ENCODE measurements at places on chromosomes 7 and 10.

- no peak for DNase-seq
Observed at GRCh38 chr7:105006367-105007136, 7.5 kb upstream of the KMT2E start.

DNA sequence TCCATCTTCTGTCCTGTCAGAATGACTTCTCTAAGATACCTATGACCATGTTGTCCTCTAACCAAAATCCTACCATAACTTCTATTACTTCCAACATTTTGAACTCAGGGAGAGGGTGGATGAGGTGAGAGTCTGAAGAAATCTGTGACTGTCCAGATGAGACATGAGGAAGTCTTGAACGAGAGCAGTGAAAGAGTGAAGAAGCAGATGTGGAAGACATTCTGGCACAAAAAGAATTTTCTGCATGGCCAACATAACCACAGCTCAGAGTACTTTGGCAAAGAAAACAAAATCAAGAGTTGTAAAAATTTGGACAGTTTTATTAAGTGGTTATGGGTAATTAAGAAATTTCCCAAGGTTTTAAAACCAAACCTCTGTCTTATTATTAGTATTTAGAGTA lies 141.6 kb downstream of the CPEB3 start:
- DNase-seq, result peak; percentile 19

DNA sequence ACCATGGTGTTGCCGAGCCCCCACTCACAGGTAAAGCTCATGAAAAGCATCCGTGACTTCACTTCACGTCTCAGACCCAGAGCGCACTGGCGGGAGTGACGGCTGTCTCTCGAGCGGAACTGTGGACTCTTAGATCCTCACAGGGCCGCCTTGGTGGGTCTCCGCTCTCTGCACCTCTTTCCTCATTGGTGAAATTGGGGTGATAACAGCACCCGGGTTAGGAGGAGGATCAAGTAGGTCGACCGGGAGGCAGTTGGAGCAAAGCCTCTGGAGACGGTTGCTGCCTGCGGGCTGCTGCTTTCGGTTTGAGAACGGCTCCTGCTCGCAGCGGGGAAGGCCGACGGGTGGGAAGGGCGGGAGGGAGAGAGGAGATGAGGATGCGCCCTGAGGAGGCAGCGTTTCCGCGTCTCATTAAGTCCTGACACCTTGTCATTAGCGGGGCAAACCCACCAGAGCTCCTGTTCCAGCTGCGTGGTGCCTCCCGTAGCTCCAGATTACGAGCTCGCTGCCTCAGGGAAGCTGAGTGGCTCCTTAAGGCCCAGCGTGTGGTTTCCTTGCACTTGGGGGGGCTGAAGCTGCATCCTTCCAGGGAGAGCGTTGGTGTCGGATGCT lies 51.9 kb upstream of the CFAP46 start:
- DNase-seq, result no peak

DNA sequence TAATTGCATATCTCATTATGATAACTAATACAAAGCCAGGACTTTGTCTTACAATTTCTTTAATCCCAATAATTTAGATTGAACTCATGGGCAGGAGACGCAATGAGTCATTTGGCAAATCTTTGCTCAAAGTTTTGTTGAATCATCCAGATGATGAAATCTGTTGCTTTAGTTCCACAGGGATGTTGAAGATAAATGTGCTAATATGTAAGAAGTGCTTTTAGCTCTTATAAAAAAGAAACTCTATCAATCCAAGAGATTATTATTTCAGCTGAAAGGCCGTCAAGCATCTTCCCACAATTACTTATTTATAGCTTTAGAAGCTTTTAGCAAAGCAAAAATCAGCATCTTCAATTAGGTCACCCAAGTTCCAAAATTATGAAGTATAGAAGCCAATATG lies 36.8 kb upstream of the ANK3 start:
- peak; percentile 77 for DNase-seq

GRCh38 chr10:102291221-102291905 lies 46.0 kb downstream of the GBF1 start:
- no peak for DNase-seq

Measured in BJ (cell line).